Hematopoietic multipotent progenitor cell treated with erythropoietin and hydrocortisone succinate and interleukin-3 and kit ligand, for 8 days (in vitro differentiated cells): ENCODE measurements at places on chromosomes 6 and 20.

GRCh38 chr6:74073429-74073828 lies 377.4 kb downstream of the CD109 start:
- no peak for DNase-seq

GRCh38 chr20:46541229-46541935 lies 9.1 kb downstream of the OCSTAMP start:
- DNase-seq: no peak

DNA sequence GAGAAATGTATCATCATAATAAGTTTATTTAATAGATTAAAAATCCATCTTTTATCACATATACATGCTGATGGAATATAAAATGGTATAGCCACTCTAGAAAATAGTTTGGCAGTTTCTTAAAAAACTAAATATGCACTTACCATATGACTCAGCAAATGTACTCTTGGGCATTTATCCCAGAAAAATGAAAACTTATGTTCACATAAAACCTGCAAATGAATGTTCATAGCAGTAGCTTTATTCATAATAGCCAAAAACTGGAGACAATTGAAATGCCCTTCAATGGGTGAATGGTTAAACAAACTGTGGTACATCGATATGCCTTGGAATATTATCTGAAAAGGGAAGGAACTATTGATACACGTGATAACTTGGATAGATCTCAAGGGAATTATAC lies 6.4 kb upstream of the NCOA7 start:
- no peak for DNase-seq

DNA sequence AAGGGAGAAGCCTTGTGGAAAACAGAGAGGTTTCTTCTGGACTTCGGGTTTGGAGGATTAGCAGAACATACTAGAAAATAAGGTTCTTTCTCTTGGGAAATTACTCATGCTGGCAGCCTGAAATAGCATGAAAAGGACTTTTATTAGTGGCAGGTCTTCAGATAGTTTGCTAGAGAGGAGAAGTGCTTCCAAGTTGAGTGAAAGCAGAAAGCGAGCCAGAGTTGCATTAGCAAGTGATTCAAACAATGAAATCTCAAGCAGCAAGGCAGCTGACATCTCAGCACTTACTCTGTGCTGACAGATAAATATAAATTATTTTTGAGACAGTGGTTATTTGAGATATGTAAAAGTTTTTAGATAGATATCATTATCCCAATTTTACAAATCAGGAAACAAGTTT lies 91.9 kb downstream of the PLCB4 start:
- no peak for DNase-seq

- DNase-seq: no peak
Observed at GRCh38 chr20:36179170-36179945, 24.8 kb downstream of the EPB41L1 start.
